ENCODE measurements at places on chromosomes 1 and 21. TPM values are rescaled to one million over a fixed set of nuclear protein-coding genes. Genes with fewer than 3 reads are reported as not detected.
A peak's percentile ranks its signal among the peaks of the same experiment; 100 is the strongest.

Gene TMEM81
- 2.2 TPM for total RNA-seq

Gene FCGR3A
- total RNA-seq: not detected

Gene DCST1
- not detected for total RNA-seq

Gene HMCN1
- 18.7 TPM for total RNA-seq

Gene CA14
- not detected for total RNA-seq

- H3K4me1 ChIP-seq: peaks cover 26% of the 10 kb centered on the region
Observed at GRCh38 chr1:33004613-33005012, 32.1 kb downstream of the AK2 start.

- no peaks in the 10 kb centered on the region for H3K4me1 ChIP-seq
- no peak overlapping the region for H3K4me3 ChIP-seq
- no peak for DNase-seq
- H3K27ac ChIP-seq: no peak overlapping the region
- H3K36me3 ChIP-seq: no peaks in the 10 kb centered on the region
- peaks cover 8% of the 10 kb centered on the region for H3K27me3 ChIP-seq
Observed at GRCh38 chr21:42263591-42264131, 44.7 kb downstream of the ABCG1 start.

- no peaks in the 10 kb centered on the region for H3K4me1 ChIP-seq
- no peak for DNase-seq
- no peak overlapping the region for H3K27ac ChIP-seq
- no peak overlapping the region for H3K4me3 ChIP-seq
Observed at GRCh38 chr1:168096296-168097165, 40.2 kb downstream of the GPR161 start.

- peak overlapping the region; percentile 23 for H3K4me3 ChIP-seq
- H3K4me1 ChIP-seq: peaks cover 24% of the 10 kb centered on the region
- DNase-seq: peak; percentile 85
- H3K27me3 ChIP-seq: no peaks in the 10 kb centered on the region
- H3K27ac ChIP-seq: peak overlapping the region; percentile 55
- H3K36me3 ChIP-seq: peaks cover 4% of the 10 kb centered on the region
Observed at GRCh38 chr21:46188226-46189212, 4.3 kb upstream of the SPATC1L start.

DNA sequence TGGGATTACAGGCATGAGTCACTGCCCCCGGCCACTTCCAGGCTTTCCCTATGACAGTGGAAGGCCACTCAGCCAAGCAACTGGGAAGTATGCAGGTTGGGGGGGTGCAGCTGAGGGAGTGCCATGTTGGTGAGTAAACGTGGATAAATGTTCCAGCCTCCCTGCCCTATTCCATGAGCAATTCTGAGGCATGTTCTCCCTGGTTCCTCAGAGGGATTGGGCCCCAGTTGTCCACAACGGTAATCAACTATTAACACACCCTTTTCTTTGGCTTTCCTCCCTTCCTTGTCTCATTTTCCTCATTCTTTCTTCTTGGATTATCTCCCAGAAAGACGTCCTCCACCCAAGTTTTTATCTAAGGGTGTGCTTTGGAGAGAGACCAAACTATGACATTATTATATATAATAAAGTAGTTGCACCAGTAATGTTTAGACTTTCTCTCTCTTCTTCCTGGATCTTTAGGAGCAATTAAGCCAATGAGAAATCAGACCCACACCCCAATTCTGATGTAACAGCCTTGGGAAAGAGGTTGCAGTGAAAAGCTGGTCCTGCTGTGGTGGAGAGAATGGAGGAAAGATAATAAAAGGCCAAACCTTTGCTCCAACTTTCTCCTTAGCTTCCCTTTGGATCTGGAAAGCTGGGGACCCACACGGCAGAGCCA, 6.8 kb upstream of the SLAMF9 start:
- peak overlapping the region; percentile 88 for H3K27ac ChIP-seq
- H3K36me3 ChIP-seq: no peaks in the 10 kb centered on the region
- H3K27me3 ChIP-seq: no peaks in the 10 kb centered on the region
- DNase-seq: peak; percentile 97
- H3K4me3 ChIP-seq: peak overlapping the region; percentile 91

DNA sequence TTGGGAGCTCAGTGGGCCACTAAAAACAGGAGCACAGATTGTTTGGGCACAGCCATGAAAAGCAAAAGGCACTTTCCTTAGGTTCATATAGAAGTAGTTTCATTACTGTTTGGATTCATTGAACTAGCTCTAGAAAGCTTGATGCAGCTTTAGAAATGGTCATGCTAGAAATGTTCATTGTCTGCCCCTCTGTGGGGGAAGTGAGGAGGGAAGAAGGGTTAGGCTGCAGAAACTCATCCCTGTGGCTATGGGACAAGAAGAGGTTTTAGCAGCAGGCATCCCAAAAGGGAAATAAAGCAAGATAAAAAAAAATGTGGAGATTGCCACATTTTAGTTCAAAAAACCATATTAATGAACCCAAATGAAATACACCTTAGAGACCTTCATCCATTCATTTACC, 359.6 kb upstream of the PTBP2 start:
- H3K4me3 ChIP-seq: no peak overlapping the region
- no peaks in the 10 kb centered on the region for H3K36me3 ChIP-seq
- no peak for DNase-seq
- H3K27ac ChIP-seq: 0 out of 2 replicates have a peak overlapping the region, but pooled peaks have one; percentile 4
- peaks cover 65% of the 10 kb centered on the region for H3K4me1 ChIP-seq

GRCh38 chr1:7783178-7783711, 846 bp upstream of the PER3 start:
- H3K36me3 ChIP-seq: peaks cover 21% of the 10 kb centered on the region
- peak overlapping the region; percentile 68 for H3K4me3 ChIP-seq
- H3K4me1 ChIP-seq: no peaks in the 10 kb centered on the region
- peak overlapping the region; percentile 47 for H3K27ac ChIP-seq
- H3K27me3 ChIP-seq: no peaks in the 10 kb centered on the region

DNA sequence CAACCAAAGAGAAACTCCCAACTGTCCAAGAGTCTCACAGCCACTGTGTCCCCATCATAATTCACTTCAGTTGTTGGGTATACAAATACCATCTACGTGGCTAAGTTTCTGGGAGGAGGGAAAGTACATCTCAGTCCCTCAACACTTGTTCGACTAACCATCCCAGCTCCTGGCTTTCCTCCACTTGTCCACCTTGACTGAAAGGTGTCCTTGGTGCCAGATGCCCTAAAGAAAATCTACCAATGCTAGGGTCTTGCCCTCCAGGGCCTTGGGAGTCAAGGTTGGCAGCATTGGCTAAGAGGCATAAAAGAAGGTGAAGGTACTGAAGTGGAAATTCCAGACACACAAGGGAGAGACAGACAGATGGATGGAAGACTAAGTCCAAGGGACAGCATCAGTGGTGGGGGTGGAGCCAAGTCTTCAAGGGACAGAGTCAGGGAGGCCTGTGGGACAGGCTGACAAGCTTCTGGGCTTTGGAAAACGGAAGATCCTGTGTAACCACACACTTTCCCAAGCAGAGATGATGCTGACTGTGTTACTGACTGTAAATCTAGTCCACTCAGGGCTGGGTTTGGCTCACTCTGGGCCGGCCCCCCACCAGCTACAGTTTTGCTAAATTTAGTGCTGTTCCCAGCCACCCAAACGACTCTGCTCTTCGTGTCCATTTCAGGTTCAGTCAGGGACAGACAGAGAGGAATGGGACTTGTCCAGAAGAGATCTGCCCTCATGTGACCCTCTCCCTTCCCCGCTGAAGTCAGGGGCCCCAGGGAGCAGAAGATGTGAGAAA, 60.1 kb downstream of the CD34 start:
- no peak for DNase-seq
- H3K4me3 ChIP-seq: no peak overlapping the region

DNA sequence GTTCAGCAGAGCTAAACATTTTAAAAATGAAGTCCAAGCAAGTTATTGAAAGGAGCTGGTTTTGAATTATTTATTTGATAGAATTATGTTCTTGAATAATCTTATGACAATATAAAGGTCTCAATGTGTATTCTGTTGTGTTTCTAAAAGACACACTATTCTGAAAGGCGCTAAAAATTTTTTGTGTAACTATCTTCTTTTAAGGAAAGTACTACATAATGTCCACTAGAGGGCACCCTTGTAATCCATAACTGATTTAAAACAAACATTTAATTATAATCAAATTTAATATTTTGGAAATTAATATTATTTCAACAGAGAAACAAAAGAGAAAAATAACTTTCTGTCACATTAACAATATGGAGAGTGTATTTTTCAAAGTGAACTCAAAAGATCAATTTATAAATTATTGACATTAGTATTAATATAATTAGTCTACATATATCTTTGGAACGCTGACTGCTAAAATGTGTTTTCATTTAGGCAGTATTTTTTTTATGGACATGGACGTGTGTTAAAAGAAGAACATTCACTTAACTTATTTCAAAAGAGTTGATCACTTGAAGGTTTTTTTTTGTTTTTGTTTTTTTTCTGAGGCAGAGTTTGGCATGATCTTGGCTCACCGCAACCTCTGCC, 248.4 kb downstream of the DENND1B start:
- H3K27me3 ChIP-seq: no peaks in the 10 kb centered on the region
- DNase-seq: peak; percentile 66
- H3K4me3 ChIP-seq: no peak overlapping the region
- no peaks in the 10 kb centered on the region for H3K4me1 ChIP-seq
- no peak overlapping the region for H3K27ac ChIP-seq

DNA sequence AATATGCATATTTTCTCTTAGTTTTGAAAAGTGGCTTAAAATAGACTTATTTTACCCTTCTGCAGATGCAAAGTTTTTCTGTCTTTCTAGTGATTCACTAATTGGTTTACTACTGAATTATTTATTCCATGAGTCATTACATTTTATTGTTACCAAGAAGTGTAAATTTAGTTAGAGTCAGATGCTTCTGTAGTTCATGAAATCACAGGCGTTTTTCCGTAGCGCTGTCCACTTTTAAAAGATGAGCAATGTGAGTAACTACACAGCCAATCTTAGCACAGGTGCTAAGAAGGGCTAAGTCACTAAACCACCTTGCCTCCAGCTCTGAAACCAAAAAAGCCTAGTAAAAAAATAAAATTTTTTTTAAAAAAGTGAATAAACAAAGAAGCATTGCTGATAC, 24.7 kb downstream of the RGS13 start:
- H3K27me3 ChIP-seq: no peaks in the 10 kb centered on the region
- no peaks in the 10 kb centered on the region for H3K36me3 ChIP-seq
- H3K27ac ChIP-seq: no peak overlapping the region
- no peaks in the 10 kb centered on the region for H3K4me1 ChIP-seq
- H3K4me3 ChIP-seq: no peak overlapping the region
- peak; percentile 38 for DNase-seq

- no peaks in the 10 kb centered on the region for H3K27me3 ChIP-seq
- no peak for DNase-seq
- H3K27ac ChIP-seq: no peak overlapping the region
Observed at GRCh38 chr21:19123525-19123924, 719.9 kb upstream of the TMPRSS15 start.

GRCh38 chr1:118896416-118896815, 91.7 kb downstream of the TBX15 start:
- H3K36me3 ChIP-seq: peaks cover 85% of the 10 kb centered on the region
- H3K27ac ChIP-seq: no peak overlapping the region
- no peak overlapping the region for H3K4me3 ChIP-seq
- no peak for DNase-seq
- 0 out of 2 replicates have a peak, but pooled peaks cover 2% of the 10 kb centered on the region for H3K4me1 ChIP-seq

DNA sequence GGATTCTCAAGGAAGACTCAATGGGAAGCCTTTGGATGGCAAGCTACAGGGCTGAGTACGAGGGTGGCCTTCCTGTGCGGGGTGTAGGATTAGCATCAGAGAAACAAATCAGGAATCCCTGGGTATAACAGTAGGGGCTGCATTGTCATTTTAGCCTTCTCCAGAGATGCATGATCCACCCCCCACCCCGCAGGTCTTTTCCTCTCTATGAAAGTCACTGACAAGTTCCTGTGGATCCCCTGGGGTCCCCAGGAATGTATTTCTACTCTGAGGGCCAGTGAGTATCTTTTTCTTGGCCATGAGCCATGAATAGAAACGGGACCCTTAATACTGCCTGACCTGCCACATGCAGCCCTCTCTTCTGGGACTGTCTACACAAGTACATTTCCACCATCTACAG, 473.0 kb upstream of the VAMP3 start:
- no peak for DNase-seq
- peak overlapping the region; percentile 93 for H3K27ac ChIP-seq
- no peaks in the 10 kb centered on the region for H3K36me3 ChIP-seq
- H3K27me3 ChIP-seq: no peaks in the 10 kb centered on the region

- DNase-seq: no peak
- peaks cover 72% of the 10 kb centered on the region for H3K4me1 ChIP-seq
- no peak overlapping the region for H3K4me3 ChIP-seq
- H3K27ac ChIP-seq: no peak overlapping the region
Observed at GRCh38 chr1:221722254-221723017, 19.5 kb downstream of the DUSP10 start.

GRCh38 chr1:40636777-40637176, 28.7 kb downstream of the RIMS3 start:
- no peak overlapping the region for H3K4me3 ChIP-seq
- no peaks in the 10 kb centered on the region for H3K36me3 ChIP-seq
- no peak for DNase-seq
- H3K4me1 ChIP-seq: no peaks in the 10 kb centered on the region
- no peaks in the 10 kb centered on the region for H3K27me3 ChIP-seq

- H3K4me3 ChIP-seq: no peak overlapping the region
- no peak overlapping the region for H3K27ac ChIP-seq
- peak; percentile 57 for DNase-seq
Observed at GRCh38 chr1:108892356-108893140, 15.8 kb downstream of the GPSM2 start.

DNA sequence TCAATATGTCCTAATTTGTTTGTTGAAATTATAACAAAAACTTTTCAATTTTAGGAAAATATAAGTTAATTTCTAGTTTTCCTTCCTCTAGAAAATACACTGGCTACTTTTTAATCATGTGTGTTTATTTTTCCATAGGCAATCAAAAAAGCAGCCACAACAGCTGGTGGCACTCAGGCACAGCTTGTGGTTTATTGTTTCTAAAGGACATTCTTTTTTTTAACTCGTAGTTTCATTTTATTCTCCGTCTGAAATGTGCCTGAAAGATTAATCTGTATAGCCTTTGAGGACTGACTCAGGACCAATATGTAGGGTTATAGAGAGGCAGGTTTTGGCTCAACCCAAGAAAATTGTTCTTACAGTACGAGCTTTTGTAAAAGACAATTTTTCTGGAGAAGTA, 20.7 kb upstream of the STX12 start:
- no peaks in the 10 kb centered on the region for H3K4me1 ChIP-seq
- H3K27ac ChIP-seq: no peak overlapping the region
- H3K36me3 ChIP-seq: peaks cover 21% of the 10 kb centered on the region
- H3K4me3 ChIP-seq: no peak overlapping the region
- DNase-seq: no peak
- H3K27me3 ChIP-seq: no peaks in the 10 kb centered on the region

GRCh38 chr1:64842224-64842623, 97.3 kb downstream of the RAVER2 start:
- peaks cover 6% of the 10 kb centered on the region for H3K4me1 ChIP-seq
- no peak overlapping the region for H3K4me3 ChIP-seq
- no peak overlapping the region for H3K27ac ChIP-seq
- H3K27me3 ChIP-seq: no peaks in the 10 kb centered on the region
- DNase-seq: no peak
- H3K36me3 ChIP-seq: peaks cover 50% of the 10 kb centered on the region

Measured in GM23248 (cell line).